Activated naive CD4-positive, alpha-beta T cell treated with anti-CD3 and anti-CD28 coated beads, Interleukin-2, amount 50 U/mL, for 72 hours (primary cell): ENCODE measurements at places on chromosomes 12 and 14. TPM values are rescaled to one million over a fixed set of nuclear protein-coding genes. Genes with fewer than 3 reads are reported as not detected.

Gene LRFN5
- total RNA-seq: not detected

Gene RAPGEF3
- total RNA-seq: 1.1 TPM

Gene SYNE2
- 39.4 TPM for total RNA-seq

Gene TMTC1
- not detected for total RNA-seq

Gene FAM181A
- not detected for total RNA-seq

Gene RDH12
- total RNA-seq: not detected

Gene NOXRED1
- 0.87 TPM for total RNA-seq

Gene SLC39A2
- not detected for total RNA-seq

Gene GPX2
- total RNA-seq: not detected

Gene DLK1
- total RNA-seq: not detected

Gene IL23A
- 9.6 TPM for total RNA-seq

Gene ISM2
- total RNA-seq: 1.0 TPM

Gene FGF23
- total RNA-seq: not detected

Gene DLGAP5
- total RNA-seq: 187 TPM

Gene ANO4
- not detected for total RNA-seq

Gene CCDC38
- 0.16 TPM for total RNA-seq

Gene DPF3
- 0.29 TPM for total RNA-seq

Gene KLRC4
- total RNA-seq: not detected
